ENCODE measurements at places on chromosomes 1 and 21.

DNA sequence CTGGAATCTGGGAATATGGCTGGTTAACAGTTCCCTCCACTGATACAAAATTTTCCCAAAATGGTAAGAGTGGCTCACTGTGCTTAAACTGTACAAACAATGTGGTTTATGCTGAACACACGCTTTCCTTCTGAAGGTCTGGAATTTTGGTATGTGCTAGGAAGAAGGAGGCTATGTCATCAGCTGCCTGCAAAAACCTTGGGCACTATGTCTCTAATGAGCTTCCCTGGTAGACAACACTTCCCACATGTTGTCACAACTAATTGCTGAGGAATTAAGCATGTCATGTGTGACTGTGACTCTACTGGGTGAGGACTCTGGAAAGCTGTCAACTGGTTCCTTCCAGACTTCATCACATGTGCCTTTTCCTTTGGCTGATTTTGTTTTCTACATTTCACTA lies 29.2 kb downstream of the IPP start:
- no peak for DNase-seq

GRCh38 chr1:214165850-214166374 lies 115.0 kb upstream of the SMYD2 start:
- DNase-seq = no peak

- no peak for DNase-seq
Observed at GRCh38 chr21:34037009-34037795, 36.2 kb upstream of the MRPS6 start.

DNA sequence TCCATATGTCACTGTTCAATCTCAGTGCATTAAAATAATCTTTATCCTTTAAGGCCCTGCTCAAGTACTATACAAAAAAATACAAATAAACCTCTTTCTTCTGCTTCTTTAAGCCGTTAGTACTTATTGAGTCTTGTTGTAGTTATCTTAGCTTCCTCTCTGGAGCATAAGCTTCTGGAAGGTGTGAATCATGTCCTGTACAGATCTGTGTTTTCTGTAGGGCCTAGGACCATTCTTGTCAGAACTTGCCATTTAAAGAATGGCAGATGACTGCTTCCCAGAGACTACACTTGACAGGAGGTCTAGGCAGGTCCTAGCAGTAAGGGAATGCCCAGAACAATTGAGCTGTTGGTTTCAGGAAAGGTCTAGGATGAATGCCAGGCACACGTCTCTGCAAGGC lies 12.9 kb downstream of the NEK7 start:
- no peak for DNase-seq

DNA sequence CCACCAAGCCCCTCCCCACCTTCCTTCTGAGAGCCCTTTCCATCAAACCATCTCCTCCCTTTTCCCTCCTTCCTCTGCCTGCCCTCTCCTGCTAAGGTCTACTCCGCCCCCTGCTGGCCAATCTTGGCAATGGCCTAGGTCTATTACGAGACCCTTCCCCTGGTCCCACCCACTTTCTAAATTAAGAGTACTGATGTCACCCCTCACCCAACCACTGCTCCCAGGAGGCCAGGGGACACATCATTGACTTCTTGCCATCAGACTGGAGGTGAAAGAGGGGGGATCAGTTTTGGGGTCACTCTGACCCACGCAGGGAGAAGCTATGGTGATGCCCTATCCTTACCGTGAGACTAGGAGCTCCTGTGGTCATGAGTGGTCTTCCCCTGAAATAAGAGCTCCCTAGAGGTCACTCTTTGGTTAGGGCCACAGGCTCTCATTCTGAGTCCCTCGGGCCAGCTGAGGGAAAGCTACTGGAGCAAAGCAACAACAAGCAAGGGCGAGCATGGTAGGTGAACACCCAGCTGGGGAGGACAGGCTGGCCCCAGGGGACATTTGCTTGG lies 34.6 kb upstream of the S100A7 start:
- peak; percentile 97 for DNase-seq

GRCh38 chr1:244918421-244919319 lies 54.3 kb upstream of the HNRNPU start:
- peak; percentile 9 for DNase-seq

DNA sequence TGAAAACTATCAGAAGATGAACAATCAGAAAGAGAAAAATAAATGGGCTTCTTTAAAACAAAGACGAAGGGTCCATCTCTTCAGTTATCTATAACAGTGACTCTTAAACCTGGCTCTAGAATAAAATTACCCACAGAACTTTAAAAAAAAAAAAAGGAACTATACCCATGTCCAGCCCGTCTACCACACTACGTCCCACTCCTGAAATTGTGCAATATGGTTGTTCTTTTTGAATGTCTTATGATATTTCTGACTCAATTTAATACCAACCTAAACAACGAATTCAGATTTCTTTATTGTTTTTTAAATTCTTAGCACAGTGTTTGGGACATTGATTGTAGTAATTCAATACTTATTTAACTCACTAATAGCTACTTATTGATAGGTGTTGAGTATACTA lies 246.3 kb downstream of the DPYD start:
- no peak for DNase-seq

- DNase-seq = no peak
Observed at GRCh38 chr1:51009381-51009780, 39.3 kb downstream of the CDKN2C start.

GRCh38 chr21:20523191-20523590 lies 475.0 kb upstream of the NCAM2 start:
- DNase-seq = no peak

DNA sequence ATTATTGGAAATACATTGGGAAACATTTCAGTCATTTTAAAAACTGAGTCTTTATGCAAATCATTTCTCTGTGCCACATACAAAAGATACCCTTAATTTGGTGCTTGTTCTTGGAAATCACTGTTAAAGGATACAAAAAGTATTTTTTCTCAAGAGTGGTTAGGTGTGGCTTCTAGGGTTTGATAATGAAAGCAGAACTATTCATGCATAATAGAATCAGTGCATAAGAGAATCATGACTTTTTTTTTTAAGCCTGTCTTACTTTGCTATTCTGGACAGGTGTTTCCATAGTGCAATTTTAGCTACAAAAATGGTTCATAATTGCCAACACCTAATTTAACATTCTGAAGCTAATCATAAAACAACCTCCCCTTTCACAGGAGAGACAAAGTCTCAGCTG lies 233.0 kb upstream of the NRIP1 start:
- DNase-seq = no peak

GRCh38 chr1:218705391-218705790 lies 360.3 kb downstream of the TGFB2 start:
- no peak for DNase-seq

GRCh38 chr1:160451119-160451858 lies 50.9 kb downstream of the VANGL2 start:
- DNase-seq = no peak

DNA sequence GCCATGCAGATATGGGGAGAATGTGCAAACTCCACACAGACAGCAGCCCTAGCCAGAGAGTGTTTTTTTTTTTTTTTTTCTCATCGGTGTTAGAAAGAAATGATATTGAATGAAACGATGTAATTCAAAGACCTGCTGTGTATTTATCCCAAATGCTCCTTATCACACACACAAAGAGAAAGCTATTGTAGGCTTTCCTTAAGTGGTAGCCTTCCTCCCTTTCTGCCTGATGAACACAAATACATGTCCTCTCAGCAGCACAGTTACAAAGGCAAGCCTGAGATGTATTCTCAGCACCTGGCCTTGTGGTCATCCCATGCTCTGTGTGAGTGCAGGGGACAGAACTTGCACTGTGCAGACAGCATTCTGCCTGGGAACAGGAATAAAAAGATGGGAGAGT lies 93.8 kb downstream of the PLPPR5 start:
- DNase-seq = no peak

- no peak for DNase-seq
Observed at GRCh38 chr21:15367061-15367626, 302.3 kb upstream of the NRIP1 start.

DNA sequence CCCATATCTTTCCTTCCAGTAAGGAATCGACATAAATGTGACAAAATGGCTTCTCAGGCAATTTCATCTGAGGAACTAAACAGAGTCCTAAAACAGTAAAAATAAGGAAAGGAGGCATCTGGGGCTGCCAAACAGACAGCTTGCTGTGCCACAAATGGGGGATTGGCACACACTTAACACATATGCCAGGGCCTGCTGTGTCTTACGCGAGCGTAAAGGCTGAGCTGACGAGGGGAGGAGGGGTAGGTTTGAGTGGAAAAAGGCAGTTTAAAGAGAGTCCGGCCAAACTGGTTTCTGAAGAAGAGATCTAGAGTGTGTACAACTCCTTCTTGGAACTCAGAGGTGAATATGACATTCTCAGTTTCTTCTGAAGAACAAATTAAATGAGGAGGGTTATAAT lies 244.1 kb upstream of the MAP1LC3C start:
- DNase-seq = no peak

DNA sequence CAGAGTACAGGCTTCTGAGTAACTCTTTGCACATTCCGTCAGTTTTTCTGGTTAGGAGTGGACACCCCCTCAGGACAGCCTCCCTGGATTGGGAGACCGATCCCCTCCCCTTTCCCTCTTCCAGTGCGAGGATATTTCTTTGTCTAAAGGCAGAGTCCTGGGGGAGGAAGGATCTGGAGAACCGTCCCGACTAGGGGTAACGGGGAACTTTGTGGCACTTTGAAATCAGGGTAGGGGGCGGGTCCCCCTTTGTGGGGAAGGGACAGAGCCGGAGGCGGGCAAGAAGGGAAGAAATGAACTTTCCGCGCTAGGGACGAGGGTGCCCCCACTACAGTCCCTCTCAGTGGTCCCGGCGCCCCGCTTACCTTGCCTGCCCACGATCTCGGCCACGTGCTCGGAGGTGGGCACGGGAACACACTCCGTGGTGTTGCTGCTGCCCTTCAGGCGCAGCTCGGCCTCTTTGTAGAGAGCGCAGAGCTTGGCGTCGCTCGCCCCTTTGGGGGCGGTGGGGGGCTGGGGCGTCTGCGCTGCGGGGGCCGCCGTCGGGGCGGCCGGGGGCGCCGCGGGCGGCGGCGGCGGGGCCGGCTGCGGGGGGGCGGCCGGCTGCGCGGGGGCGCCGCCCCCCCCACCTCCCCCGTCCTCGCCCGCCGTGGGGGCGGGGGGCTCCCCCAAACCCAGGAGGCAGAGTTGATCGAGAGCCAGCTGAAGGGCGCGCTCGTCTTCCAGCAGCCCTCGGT lies 917 bp downstream of the MEX3A start:
- DNase-seq = no peak

- no peak for DNase-seq
Observed at GRCh38 chr1:14949836-14950713, 203.5 kb upstream of the TMEM51 start.

DNA sequence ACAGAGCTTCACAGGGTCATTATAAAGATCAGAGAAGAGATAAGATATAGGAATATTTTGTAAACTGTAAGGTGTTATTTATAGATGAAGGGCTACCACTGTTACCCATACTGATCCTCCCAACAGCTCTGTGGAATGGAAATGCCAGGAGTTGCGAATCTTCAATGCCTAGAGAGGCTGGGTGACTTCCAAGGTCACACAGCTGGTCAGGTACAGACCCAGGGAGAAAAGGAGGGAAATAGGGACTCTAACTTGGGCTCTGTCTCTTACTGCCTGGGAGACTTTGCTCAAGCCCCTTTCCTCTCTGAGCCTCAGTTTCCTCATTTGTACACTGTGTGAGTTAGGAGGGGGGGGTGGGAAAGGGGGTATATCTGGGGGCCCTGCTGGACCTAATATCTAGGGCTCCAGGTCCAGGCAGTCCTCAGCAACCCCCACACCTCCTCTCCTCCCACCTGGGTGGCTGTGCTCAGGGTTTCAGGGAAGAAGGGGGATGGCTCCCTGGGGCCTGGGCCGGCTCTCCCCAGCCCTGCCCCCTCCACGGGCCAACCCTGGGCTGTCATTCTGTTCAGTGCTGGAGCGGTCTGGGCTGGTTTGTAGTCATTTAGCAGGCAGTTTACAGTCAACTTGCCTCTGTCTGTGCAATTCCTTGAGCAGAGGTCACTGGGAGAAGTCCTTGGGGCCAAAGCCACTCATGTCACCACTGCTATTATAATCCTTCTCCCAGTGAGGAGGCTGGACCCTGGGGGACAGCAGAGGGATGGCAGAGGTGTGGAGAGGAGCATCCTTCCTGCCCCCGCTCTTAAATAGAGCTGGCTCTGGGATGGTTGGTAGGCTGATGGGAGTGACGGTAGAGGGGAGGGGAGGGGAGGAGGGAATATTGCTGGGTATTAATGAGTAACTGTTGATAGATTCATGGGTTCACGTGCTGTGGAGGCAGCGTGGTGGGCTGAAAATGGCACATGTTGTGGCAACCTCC lies 1.7 kb downstream of the BSND start:
- DNase-seq = no peak

DNA sequence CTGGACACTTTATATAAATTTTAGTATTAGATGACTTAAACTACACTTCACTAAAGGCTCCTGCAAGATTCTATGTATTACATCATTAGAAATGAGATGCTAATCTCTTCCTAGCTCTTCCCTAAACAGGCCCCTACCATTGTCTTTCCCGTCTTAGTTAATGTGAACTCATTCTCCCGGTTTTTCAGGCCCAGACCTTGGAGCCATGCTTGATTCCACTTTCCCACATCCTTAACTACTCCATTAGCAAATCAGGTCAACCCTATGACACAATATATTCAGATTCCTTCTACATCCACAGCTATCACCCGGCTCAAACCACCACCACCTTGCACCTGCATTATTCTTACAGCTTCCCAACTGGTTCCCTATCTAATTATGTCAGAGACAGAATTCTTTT lies 73.3 kb downstream of the NVL start:
- DNase-seq = no peak

GRCh38 chr1:1067860-1068516 lies 6.1 kb downstream of the RNF223 start:
- DNase-seq = no peak

DNA sequence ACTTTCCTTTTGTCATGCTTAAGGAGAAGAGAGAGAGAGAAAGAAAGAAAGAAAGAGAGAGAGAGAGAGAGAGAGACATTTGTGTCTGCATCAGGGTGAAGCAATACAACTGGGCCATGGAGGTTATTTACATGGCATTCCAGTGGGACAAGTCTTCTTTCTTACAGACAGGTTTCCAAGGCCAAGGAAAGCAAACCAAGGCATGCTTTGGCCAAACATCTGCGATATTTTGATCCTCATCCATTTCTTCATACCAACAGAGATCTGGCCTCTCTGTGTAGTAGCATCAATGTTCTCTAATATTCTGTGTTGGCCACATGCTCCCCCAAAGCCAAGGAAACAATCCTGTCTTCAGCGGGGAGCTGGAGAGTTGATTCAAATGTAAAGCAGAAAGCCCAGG lies 292.1 kb downstream of the SETD4 start:
- no peak for DNase-seq

- DNase-seq = no peak
Observed at GRCh38 chr1:203078478-203078877, 7.3 kb downstream of the MYOG start.

GRCh38 chr1:26161415-26162219 lies 2.7 kb downstream of the FAM110D start:
- peak; percentile 58 for DNase-seq
